Stimulated activated memory B cell treated with anti-CD40 and anti-IgM and Interleukin-4, amounts not matched to agents 10 μg/mL and 1 μg/mL and 100 μg/mL, for 72 hours (primary cell): ENCODE measurements at places on chromosomes 3 and 15.
A peak's percentile ranks its signal among the peaks of the same experiment; 100 is the strongest.

GRCh38 chr15:44381236-44381635 is 46.2 kb upstream of the CTDSPL2 start:
- no peak for ATAC-seq

DNA sequence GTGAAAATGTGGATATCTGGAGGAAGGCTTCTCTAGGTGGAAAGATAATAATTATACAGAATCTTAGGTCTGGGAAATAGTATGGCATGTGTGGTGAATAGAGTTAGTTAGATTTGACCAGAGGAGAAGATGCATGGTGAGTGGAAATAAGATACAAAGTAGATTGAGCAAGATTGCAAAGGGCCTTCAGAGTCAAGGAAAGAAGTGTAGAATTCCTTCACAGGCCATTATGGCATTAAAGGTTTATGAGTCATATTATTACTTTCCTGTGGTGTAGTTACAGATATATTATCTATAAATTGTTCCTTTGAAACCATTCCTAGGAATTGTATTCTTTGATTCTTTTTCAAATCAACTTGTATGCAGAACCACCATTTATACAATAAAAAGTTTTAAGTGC is 660.3 kb downstream of the SI start:
- no peak for ATAC-seq

GRCh38 chr3:23865595-23866396 is 51.0 kb downstream of the NKIRAS1 start:
- ATAC-seq = peak; percentile 45

GRCh38 chr15:76866716-76867321 is 38.3 kb downstream of the SCAPER start:
- ATAC-seq = no peak

GRCh38 chr3:67564973-67565372 is 89.4 kb downstream of the SUCLG2 start:
- ATAC-seq = no peak
